ENCODE measurements at places on chromosomes 5 and 9.

DNA sequence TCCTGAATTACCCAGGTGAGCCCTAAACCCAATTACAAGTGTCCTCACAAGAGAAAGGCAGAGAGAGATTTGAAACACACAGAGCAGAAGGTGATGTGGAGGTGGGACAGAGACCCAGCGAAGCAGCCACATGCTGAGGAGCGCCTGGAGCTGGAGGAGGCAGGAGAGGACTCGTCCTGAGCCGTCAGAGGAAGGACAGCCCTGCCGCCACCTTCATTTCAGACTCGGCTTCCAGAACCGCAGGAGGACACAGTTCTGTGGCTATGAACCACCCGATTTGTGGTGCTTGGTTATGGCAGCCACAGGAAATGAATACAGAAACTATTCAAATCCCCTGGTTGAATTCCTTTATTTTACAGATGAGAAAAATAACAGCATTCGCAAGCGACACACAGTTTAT is 16.4 kb upstream of the FBP1 start:
- no peak for DNase-seq

GRCh38 chr5:171574376-171574775 is 154.9 kb downstream of the FGF18 start:
- DNase-seq, result no peak

- DNase-seq, result no peak
Observed at GRCh38 chr9:105855987-105856386, 161.6 kb downstream of the TMEM38B start.

DNA sequence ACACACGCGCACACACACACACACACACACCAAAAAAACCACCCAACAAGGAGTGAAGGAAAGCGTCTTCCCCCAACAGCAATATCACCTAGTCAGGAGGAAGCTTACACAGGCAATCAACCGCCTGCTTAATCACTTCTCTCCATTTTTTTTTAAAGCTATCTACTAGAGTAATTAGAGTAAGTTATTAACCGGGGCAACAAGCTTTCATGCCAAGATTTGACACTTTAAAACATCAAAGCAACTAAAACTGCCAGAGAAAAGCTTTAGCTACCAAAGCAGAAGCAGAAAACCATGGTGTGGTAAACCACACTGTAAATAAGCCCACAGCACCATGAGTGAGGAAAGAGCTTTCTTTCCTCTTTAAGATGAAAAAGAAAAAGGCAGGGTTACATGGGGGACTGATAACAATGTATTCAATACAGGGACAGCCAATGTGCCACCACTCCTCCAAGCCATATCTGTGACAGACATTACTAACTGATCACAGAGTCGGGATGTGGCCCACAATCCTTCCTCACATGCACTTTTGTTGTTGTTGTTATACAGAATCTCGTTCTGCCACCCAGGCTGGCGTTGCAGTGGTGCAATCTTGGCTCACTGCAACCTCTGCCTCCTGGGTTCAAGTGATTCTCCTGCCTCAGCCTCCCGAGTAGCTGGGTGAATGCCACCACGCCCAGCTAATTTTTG is 282.1 kb downstream of the CRB2 start:
- DNase-seq, result no peak

GRCh38 chr5:86570427-86571083 is 47.2 kb upstream of the COX7C start:
- DNase-seq, result no peak

DNA sequence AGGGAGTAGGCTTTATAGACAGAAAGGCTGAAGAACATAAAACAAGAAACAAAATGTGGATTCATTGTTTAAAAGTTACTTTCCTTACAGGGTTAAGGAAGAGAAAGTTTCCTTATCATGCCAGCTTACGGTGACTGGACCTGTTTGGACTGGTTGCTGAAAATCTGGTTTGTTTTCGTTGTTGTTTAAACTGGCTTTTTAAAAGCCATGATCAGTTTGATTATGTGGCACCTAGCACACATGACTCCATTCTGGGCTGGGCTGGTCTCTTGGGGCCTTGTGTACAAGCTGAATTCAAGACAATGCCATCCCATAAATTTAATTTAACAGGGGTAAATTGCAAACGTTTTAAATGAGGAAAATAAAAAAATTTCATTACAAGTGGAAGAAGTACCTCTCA is 18.4 kb upstream of the ZNF474 start:
- no peak for DNase-seq

- DNase-seq, result no peak
Observed at GRCh38 chr5:83848941-83849340, 128.3 kb upstream of the HAPLN1 start.
